Fibroblast of villous mesenchyme (primary cell): ENCODE measurements at places on chromosomes 2 and 18.

- peak; percentile 77 for DNase-seq
These were observed 245.9 kb downstream of the METTL4 start for GRCh38 chr18:2325308-2325849.

- DNase-seq: no peak
These were observed 73.8 kb upstream of the RAB6C start for GRCh38 chr2:129905664-129906081.

DNA sequence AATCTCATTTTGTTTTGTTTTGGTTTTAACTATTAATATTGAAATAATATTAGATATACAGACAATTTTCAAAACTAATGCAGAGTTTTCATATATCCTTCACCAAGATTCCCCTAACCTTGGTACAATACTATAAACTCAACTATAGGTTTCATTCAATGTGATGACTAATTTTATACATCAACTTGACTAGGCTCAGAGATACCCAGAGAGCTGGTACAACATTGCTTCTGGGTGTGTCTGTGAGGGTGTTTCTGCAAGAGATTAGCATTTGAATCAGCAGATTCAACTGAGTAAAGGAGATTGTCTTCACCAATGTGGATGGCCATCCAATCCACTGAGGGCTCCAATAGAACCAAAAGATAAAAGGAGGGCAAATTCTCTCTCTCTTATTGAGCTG, 221.3 kb upstream of the CRIM1 start:
- no peak for DNase-seq

GRCh38 chr2:146386096-146386495, 1458.7 kb upstream of the ACVR2A start:
- DNase-seq: no peak

- no peak for DNase-seq
These were observed 28.0 kb upstream of the CYP26B1 start for GRCh38 chr2:72175636-72176035.

DNA sequence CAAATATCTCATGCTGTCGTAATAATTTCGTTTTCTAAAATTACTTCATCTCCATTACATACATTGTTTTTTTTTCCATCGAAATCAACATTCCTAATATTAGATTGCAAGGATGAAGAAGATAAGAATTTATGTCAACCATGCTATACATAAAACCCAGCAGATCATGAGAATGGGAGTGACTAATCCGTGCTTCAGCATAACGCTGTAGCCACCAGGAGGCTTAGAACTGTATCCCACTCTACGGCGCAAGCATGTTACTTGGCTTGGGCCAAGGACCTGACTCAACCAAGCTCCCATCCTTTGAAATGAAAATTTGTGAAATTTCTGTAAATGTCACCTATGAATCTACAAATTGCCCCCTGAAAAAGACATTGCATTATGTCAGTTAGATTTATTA, 392.5 kb downstream of the FIGN start:
- DNase-seq: no peak

DNA sequence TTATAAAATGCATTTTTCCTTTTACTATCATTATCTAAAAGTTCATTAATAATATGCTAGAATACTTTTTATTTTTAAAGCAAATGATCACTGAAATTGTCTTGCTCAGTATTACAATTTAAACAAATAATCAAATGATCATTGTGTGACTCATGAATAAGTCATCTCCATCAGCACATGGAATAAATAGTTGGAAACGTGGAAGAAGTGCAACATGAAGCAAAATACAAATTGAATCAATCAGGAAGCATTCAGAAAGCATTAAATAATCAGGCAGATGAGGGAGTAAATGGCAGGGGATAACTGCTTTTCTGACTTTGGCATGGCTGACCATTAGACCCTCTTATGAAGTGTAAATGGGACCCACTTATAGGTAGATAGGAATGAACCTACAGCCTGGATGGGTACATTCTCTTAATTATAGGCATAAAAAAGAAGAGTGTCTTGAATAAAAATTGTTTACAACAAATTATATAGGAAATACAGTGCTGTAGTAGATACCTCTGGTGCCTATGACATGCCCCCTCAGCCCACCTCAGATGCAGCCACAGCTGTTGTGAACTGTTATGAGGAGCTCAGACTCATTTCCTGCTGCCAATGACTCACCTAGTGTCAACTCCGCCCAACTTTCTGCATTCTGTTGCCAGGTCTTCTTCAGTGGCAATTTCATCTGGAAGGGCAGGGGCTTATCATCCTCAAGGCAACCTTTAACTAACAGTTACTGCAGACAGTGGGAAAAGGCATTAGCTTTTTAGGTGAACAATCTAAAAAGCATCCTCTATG, 936.0 kb downstream of the TRIB2 start:
- no peak for DNase-seq

GRCh38 chr2:100230754-100231153, 88.4 kb upstream of the AFF3 start:
- DNase-seq: no peak

DNA sequence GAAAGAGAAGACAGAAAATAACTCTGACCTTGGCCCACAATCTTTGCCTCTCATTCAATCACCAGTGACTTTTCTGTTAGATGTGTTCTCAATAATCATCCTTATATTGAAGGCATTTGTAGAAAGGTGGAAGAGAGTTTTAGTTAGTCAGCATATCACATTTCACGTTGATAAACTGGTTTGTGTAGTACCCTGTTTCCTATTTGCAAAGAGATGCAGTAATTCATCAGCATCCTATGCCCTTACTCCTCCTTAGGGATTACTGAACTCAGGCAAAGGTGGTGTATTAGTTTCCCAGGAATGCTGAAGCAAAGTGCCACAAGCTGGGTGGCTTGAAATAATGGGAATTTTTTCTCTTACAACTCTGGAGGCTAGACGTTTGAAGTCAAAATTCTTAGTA, 145.0 kb downstream of the SPP2 start:
- no peak for DNase-seq

GRCh38 chr18:76405280-76405679, 89.8 kb downstream of the ZNF516 start:
- DNase-seq: no peak

GRCh38 chr2:169361706-169362117, 622 bp downstream of the LRP2 start:
- DNase-seq: no peak

DNA sequence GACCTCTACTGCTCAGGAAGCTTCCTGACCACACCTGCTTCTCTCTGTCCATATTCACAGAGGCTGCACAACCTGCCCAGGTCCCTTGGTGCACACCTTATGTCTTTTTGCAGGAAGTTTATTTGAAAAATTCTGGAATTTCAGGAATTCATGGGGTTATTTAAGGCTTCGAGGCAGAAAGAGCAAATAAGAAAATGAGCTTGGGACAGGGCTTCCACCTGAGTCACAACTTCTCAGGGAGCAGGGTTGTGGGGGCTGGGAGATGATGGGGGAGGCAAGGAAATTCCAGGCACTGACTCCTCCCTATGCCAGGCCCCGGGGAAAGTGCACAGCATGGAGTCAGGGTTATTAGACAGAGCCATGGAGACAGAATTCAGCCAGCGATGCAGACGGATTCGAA, 57.7 kb downstream of the INHBB start:
- no peak for DNase-seq

- DNase-seq: no peak
These were observed 74.7 kb downstream of the NDUFA10 start for GRCh38 chr2:239950144-239951128.

DNA sequence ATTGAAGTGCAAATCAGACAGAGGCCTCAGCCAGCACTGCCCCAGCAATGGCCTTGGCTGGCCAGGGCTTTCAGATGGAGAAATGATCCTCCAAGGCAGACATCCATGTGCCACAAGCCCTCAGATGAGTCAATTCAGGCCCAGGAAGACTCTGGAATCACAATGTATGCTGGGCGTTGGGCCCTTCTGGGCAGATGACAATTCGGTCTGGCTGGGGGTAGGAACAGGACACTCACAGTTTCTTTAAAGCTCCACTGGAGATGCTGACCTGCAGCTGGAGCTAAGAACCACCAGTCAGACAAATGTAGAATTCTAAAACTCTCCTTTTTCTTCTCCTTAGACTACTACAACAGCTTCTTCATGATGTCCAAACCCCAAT, 7.1 kb upstream of the CRYGC start:
- DNase-seq: no peak

- no peak for DNase-seq
These were observed 3.0 kb upstream of the GBX2 start for GRCh38 chr2:236171181-236171679.

- no peak for DNase-seq
These were observed 28.1 kb downstream of the GFPT1 start for GRCh38 chr2:69358914-69359313.

DNA sequence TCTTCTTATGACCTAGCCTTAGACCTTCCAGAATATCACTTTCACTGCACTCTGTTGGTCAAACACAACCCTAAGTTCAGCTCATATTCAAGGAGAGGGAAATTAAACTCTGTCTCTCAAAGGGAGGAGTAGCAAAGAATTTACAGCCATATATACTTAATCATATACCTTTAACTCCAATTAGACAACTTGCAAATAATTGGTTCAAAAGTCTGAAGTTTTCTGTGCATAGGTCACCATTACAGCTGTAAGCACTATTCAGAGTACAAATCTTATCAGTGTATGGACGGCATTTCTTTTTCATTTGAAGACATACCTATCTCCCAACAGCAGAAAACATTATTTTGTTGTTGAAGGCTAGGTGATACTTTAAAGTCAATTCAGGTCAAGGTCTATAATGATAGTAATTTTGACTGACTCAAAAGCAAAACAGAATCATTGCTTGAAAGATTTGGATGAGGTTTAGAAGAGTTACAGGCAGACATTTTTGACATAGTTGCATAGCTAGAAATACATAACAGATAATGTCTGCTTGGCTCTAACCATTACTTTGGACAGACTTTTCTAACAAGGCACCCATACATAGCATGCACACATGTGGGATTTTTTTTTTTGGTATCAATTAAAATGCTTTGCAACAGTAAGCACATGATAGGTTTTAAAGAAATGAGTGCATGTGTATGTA, 131.5 kb downstream of the CPS1 start:
- no peak for DNase-seq

- DNase-seq: no peak
These were observed 81.4 kb downstream of the MTCL1 start for GRCh38 chr18:8786483-8787370.

DNA sequence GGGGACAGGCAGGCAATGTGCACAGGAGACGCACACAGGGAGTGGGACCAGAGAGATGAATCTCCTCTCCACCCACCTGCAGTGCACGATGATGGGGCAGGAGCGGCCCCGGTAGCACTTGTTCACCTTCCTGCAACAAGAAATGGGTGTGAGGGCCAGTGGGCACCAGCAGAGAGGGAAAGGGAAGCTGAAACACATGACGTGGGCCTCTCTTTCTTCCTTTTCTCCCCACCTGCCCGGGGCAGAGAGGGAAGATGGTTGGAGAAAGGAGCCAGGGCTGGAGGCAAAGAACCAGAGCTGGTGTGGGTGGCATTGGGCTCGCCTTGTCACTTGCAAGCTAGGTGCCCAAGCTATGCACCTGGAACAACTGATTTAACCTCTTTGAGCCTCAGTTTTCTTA, 12.2 kb downstream of the DNAJB2 start:
- no peak for DNase-seq

DNA sequence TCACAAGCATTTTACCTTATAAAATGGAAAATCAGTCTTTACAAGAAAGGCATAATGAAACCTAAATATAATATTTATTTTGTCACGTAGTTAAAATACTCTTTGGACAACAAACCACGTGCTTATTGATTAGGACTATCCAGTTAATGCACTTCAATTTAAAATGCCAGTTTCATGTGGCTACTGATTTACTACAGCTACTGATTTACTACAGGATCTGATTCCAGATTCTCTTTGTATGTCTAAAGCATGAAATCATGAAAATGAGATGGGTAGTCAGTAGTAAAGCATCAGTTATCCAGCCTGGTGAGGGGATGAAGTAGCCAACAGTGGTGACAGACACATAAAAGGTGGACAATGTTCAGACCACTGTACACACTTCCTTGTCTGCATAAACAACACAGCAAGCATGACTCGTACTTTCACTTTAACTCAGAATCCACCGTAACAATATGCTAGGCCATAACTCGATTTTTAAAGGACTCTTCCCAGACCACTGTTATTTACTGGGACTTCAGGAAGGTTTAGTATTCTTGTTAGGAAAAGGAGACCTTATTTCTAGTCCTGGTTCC, 24.9 kb downstream of the ACAA2 start:
- DNase-seq: peak; percentile 67

DNA sequence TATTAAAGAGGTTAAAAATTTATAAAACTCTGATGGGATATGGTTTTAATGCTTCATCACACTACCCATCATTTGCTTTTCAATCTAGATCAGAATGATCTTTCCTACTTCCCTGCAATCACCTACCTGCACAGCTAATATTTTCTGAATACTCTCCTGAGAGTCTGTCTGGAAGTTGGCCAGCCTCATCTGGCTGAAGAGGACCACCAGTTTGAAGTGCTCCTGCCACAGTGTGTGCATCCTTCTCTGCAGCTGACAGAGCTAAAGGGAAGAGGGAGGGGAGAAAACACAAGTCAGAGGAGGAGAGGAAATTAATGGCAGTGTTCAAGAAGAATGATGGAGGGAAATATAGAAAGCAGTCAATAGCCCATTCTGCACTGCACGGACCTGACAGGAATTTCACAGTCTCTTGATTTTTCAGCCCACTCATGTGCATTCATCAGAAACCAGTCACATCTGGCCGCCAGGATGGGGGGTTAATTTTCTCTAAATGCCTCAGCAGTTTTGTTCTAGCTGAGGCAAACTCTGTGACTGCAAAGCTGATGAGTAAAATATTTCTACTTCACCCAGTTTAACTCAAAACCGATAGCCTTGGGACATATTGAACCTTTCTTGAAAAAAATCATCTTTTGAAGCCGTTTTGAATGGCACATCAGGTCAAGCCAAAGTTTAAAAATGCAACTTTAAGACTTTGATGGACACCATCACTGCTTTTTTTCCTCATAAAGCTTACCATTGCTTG, 201.8 kb upstream of the KLHL14 start:
- no peak for DNase-seq

DNA sequence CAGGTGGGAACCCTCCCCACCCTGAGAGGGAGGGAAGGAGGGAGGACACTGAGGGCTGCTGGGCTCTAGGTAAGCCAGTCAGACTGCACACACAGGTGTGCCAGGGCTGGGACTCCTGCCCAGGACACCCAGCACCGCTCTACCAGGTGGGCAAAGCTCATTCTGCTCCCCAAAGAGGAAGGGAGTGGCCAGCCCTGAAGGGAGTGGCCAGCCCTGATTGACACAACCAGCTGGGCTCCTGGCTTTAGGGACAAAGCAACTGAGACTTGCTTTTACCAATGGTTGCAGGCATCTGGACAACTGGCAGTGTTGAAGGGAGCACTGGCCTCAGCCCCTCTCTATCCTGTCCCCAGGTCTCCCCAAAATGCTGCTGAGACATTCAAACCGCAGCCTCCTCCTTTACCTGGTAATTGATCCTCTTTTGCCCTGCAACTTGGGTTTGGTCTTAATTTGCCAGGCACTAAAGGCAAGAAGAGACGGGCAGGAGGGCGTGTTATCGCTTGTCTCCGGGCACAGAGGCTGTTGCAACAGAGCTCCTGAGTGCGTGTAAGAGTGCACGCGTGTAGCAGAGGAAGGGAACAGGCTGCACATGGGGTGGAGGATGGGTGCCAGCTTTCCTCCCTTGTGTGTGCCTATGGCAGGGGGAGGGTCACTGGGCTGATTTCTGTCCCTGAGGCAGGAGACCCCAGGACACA, 14.5 kb upstream of the FOSL2 start:
- no peak for DNase-seq

- DNase-seq: no peak
These were observed 21.5 kb upstream of the DSG3 start for GRCh38 chr18:31426021-31426420.
